Activated CD8-positive, alpha-beta memory T cell treated with anti-CD3 and anti-CD28 coated beads, Interleukin-2, amount 50 U/mL, for 48 hours (primary cell): ENCODE measurements at places on chromosomes 1 and 21.

DNA sequence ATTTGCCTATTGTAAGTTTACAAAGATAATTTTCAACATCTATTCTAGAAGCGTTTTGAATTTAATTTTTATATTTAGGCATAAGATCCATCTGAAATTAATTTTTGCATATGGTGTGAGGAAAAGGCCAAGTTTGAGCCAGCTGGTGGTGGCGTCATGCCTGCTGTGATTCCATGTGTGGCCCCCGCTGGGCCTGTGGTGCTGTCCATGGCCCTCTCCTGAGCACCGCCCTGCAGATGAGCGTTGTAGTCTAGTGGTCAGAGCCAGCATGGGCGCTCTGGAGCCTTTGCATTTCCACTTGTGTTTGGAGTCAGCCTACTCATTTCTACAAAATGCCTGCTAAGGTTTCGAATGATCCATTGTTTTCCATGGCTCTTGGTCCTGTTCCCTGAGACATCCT lies 22.7 kb downstream of the PRSS38 start:
- DNase-seq = no peak

DNA sequence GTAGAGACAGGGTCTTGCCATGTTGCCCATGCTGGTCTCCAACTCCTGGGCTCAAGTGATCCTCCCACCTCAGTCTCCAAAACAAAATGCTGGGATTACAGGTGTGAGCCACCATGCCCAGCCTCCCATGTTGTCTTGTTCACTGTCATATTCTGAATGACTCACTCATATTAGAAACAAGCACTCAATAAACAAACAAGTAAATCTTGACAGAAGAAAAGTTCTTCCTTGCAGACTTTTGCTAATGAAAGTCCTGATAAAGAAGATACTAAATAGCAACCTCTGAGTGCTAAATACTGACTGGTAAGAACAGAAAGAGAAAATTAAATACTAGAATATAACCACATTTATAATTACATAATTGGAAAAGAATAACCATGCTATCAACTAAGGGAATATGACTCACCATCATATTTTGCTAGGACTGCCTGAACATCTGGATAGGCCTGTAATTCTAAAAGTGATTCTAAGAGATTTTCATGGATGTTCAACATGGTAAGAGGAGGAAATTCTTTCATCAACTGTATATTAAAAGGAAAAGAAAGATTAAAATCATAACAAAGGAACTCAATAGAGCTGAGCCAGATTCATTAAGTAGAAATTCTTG lies 37.3 kb downstream of the ST7L start:
- no peak for DNase-seq

- no peak for DNase-seq
Measured at GRCh38 chr21:45856906-45857305, 124.7 kb upstream of the COL6A1 start.

- no peak for DNase-seq
Measured at GRCh38 chr21:24881506-24881905, 725.8 kb downstream of the MRPL39 start.

- no peak for DNase-seq
Measured at GRCh38 chr1:145887631-145888030, 2.0 kb upstream of the ANKRD35 start.

DNA sequence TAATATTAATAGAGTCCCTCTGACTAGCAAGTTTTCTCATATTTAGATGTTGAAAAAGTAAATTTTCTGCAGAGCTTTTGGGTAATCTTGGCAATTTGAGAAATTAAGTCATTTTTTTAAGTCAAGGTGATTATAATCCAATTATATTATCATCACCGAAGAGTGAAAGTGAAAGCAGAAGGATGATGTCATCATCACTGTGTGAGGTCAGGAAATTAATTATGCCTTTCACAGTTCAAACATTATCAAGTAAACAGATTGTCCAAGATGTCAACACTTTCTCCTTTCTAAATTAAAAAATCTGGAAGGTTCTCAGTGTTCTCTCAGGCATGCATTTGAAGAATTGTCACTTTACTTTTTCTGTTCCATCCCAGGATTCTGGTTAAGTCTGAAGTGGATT lies 296.0 kb downstream of the TBX15 start:
- DNase-seq = no peak

DNA sequence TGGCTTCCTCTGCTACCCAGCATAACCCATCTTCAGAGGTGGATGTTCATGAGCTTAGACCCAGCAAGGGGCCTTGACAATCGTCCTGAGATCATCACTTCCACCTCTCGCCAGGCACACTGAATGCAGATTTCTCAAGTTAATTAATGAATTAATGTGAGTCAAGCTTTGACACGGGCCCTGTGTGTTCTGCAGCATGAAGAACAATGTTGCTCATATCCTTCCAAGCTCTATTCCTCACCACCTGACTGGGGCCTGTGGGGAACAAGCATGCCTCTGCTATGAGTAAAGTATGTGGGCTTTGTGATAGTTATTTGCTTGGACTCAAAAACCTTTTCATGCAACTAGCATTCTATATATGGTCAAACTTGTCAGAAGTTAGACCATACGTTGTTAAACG lies 122.0 kb downstream of the SEC16B start:
- no peak for DNase-seq

- no peak for DNase-seq
Measured at GRCh38 chr1:28129150-28129549, 40.7 kb upstream of the EYA3 start.

DNA sequence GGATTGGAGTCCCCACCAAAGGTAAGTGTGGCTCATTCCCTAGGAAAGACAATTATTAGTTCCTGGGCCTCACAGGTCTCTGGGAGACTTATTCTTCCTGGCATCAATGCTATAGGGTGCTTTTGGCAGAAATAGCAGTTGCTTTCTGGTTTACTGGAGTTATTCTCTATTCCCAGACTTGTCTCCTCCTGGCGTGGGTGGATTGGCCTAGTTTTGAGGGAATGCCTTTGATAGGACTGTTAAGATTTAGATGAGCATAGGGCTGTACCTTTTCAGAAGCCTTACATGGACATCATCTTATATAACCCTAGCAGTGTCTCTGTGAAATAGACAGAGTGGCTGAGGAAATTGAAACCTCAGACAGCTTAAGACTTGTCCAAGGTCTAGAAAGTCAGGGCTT lies 9.0 kb downstream of the PFKFB2 start:
- no peak for DNase-seq

DNA sequence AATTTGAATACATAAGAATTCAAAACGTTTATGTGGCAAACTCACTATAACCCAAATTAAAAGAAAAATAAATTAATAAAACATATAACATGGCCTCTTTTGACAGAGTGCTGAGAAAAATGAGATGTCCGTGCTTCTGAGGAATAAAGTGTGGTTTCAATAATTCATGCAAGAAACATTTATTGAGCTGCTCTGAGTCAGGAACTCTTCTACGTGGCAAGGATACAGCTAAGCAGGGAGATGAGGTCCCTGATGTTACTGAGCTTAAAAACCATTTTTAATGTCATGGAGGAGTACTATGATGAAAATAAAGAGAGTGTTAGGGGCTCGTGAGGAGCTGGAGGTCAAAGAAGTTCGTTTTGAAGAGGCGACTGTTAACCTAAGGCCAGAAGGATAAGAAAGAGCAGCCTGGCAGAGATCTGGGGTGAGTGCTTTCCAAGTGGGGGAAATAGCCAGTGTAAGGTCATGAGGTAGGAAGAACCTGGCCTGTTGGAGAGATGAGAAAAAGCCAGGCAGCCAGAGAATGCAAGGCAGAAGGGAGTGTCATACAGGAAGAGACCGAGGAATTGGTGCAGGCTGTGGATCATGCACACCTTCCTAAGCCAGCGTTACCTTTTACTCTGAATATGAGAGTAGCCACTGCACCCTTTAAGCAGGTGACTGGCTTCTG lies 182.2 kb upstream of the DUSP10 start:
- DNase-seq = no peak

DNA sequence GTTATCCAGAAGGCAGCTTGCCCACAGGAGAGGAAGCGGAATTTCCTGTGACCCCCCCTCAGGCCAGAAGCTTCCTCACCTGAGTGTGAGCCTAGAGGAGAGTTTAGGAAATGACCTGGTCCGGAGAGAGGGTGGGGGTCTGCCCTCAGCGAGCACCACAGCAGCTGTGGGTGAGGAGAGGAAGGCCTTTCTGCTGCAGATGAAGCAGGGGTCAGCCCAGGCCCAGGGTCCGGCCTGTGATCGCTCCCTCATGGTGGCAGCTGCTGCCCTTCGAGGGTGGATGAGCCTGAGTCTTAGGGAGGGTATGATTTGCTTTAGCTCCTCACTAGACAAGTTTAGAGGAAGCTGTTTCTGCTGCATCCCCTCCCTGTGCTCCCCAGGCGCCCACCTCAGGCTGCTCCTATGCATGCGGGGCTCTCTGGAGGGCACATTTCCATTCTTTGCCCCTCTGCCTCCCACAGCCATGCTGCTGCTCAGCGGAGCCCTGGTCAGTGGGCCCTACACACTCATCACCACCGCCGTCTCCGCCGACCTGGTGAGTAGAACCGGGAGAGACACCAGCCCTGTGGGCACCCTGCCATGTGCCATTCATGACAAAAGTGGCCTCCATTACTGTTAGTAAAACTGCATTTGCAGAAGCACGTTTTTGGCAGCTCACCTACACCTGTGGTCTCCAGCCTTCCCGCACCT lies 53.0 kb downstream of the SLC37A1 start:
- DNase-seq = peak; percentile 46

- DNase-seq = no peak
Measured at GRCh38 chr21:36845070-36845469, 121.4 kb downstream of the HLCS start.

DNA sequence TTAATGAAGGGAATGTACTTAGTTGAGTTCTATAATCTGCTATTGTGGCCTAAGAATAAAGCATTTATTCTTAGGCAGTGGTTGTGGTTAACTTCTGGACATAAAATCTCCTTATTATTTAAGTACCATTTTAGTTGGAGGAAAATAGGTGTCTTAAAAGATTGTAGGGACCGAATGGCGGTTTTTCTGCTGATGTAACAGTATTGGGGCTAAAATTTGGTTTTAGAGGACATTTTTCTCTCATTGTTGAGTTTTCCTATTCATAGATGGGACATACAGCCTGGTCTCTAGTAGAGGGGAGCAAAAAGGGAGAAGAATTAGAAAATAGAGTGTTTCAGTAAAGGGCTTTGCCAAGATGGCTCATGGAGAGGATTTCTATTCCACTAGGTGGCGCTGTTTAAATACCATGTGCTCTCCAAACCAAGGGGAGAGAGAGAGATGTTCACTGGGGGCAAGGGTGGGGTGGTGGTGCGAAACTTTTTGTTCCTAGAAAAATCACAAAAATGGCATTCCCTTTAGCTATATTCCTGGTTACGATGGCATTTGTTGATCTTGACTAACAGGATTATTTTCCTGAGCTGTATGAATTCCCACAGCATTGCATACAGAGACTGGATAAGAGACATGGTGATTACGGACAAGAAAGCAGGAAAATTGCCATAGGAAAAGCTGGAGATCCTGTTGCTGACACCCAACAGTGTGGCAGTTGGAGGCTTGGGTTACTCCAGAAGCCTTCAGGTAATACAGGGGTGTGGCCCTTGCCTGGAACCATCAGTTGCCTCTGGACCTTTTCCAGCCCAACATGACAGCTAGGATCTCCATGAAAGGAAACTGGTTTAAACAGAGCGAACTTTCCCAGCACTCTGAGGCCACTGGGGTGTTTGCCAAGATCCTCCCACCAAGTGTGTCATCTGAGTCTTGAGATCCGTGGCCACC lies 18.2 kb upstream of the FCGR2A start:
- no peak for DNase-seq

- DNase-seq = no peak
Measured at GRCh38 chr1:91511386-91511785, 10.7 kb downstream of the CDC7 start.

DNA sequence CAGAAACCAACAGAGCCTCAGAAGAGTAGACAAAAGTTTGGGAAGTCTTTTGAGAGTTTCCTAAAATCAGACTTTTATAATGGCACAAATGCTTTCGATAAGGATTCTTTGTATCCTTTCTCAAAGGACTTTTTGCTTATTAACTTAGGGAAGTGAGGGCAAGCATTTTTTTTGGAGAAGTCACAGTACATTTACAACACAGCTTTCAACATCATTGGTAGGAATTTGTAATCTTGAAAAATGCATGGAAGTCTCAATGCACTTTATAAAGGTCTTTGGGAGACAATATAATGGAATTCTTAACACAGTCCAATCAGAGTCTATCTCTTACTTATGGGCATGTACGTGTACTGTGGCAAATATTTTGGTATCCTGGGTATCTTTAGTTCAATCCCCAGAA lies 325.8 kb upstream of the NR5A2 start:
- no peak for DNase-seq

DNA sequence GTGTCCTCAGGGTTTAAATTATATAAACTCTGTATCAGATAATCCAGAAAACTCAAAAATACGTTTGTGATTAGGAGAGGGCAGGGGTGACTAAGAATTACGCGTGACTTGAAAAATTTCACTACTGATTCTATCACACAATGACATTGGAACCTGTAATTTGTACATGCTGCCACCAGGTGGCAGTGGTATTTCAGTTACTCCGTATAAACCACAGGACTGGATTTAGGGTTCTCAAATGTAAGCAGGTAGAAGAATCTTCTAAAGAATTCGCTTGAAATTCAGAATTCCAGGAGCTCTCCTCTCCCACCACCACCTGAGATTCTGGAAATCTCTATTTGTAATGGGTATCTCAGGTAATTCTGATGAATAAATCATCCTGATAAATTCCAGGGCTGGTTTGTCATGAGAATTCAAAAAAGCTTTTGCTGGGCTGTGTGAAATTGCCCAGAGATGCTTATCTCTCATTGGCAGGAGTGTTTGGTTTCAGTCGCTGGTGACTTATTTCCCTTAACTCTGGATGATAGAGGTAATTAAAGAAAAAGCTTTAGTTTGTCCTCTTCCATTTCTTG lies 1.7 kb upstream of the KRTAP7-1 start:
- peak; percentile 59 for DNase-seq

GRCh38 chr1:21937372-21938121 lies 437 bp upstream of the HSPG2 start:
- peak; percentile 83 for DNase-seq

GRCh38 chr21:41952568-41953248 lies 1.1 kb downstream of the C2CD2 start:
- DNase-seq = no peak

DNA sequence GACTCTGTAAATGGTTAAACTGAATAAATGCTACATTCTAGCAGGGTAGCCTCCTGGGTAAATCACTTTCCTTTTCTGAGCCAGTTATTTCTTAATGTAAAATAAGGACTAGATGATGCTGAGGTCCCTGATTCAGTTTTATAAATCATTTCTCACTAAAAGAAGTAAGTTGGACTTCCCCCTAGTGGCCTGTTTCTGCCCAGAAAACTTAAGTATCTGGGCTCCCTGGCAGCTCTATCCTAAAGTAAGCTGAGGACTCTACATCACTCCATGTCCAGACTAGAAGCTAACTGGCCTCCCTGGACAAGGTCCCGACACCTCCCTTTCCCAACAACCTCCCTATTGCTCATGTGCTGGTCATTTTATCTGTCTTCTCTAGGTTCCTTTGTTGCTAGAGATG lies 3.0 kb downstream of the GPN2 start:
- no peak for DNase-seq

- no peak for DNase-seq
Measured at GRCh38 chr1:246351721-246352120, 155.4 kb downstream of the SMYD3 start.

DNA sequence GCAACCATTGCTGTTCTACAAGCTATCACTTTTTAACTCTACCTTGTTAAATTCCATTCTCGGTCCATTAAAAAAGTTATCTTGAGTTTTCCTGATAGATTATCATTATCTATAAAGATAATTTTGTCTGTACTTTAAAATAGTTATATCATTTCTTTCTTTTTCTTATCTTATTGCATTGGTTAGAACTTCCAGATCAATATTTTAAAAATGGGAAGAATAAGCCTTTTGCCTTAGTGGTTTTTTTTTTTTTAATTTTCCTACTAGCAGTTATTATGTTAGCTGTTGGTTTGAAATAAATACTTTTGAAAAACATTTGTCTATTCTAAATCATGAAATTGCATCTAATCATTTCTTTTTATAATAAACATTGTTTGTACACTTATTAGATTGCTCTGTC lies 71.0 kb upstream of the ATF3 start:
- no peak for DNase-seq
